ENCODE measurements at places on chromosomes 2 and 18.

DNA sequence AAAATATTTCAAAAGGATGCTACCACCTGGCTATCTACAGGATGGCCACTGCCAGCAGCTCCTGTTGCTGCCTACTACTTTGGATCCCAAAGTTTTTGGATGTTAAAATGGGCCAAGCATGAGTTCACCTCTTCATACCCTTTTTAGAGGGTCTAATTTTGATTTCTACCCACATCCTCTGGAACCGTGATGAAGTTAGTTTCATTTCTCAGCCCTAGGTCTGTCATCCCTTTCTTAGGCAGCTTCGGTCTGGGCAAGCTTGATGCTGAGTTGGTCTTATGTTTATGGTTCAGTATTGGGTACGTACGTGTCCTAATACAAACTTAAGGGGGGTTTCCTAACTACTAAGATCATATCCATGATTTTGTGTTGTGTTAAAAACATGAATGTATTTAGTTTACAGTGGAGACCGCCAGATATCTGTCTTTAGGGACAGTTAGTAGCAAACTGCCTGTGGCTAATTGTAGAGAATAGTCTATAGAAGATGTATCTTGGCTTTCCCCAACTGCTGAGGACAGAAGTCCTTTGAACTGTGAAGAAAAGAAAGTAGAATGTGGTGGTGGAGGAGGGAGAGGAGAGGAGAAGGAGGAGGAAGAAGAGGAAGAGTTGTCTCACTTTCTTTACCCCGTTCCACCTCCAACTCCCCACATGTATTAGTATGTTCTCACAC is 184.9 kb downstream of the UBE2E3 start:
- DNase-seq, result no peak

DNA sequence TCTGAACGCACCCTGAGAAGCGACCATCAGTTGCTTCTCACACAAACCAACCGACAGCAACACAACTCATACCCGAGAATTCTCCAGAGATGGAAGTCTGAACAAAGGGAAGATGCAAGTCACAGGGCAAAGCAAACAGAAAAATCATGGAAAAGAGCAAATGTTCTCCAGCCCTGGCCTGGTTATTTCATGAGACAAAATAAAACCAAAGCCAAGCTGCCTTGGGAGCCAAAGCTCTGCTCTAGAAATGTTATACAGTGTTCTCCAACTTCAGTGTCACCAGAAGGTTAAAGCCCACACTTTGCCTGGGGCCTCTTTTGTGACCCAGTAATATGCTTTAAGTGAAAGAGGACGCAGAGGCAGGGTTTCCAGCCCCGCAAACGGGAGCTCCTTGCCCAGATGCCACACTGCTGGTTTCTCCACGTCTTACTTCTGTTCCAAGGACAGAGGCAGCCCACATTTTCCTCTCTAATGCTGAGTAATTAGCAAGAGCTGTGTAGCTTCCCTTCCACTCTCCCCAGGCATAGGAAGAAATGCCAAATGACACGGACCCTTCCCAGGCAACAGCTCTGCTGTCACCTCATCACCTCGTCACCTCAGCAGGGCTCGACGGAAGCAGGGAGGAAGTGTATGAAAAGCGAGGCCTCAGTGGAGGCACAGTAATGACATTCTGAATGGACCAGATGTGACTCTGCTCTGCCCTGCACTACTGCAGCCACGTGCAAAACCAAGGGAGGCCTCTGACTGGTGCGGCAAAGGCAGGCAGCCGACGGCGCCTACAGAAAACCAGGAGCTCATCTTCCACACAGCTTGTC is 64.7 kb downstream of the FBXO15 start:
- DNase-seq, result no peak

DNA sequence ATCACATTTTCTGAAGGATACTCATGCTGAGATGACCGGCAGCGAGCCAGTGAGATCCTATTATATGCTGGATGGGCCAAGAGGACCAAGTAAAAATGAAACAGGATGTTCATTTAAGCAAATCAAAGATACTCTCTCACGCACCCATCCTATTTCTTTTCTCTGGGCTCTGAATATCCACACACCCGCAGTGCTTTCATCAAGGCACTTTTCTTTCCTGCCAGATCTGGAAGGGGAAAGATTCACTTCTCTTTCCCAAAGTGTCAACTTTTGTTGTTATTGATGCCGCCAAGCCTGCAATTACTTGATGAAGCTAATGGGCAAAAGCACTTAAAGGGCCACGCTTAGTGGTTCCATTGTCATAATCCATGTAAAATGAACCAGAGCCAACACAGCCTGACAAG is 191.9 kb upstream of the CHAC2 start:
- no peak for DNase-seq

DNA sequence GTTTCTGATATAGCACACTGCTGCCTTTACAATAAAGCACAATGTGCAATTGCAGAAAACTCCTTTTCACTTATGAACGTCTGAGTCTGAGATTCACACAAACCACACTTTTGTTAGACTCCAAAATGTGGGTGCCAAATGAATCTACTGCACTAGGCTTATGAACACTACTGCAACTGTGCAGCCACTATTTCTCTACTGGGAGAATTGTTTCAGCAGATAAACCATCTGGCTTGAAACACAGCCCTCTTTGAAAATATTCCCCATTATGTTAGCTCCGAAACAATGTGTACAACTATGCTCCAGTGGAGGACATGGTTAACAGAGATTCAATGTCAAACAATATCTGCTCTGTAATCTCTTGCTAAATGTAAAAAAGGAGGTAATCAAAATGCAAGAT is 188.7 kb upstream of the ZEB2 start:
- no peak for DNase-seq

GRCh38 chr2:39401319-39401718 is 35.8 kb downstream of the MAP4K3 start:
- DNase-seq, result no peak

DNA sequence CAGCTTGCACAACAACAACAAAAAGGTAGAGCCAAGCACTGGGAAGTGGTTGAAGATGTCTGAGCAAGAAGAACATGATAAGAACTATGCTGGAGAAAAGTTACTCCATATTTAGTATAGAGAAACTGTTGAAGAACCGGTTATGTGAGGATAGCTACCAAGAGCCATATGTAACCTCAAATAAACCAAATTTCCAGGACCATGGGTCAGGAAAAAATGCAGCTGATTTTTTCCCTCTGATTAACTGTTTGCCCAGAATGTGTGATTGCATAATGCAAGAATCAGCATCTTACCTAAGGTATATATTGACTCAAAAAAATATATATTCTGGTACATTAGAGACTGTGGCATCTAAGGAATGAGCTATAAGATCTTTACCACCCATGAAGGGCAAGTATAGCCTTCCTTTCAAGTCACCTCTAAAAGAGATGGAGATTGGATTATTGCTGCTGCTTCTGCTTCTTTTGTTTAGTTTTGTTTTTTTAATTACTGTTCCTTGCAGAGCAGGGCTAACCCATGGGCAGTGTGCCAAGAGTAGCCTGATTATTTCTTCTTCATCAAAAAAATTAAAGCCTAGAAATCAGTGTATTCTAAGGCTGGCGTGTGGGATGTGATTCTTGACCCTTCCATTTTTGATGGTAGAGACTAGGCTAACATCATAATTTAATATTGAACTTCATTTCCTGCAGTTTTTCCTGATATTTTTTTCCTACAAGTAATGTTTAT is 76.9 kb upstream of the MAP3K20 start:
- no peak for DNase-seq

- no peak for DNase-seq
Observed at GRCh38 chr2:158685646-158686045, 109.5 kb upstream of the DAPL1 start.

DNA sequence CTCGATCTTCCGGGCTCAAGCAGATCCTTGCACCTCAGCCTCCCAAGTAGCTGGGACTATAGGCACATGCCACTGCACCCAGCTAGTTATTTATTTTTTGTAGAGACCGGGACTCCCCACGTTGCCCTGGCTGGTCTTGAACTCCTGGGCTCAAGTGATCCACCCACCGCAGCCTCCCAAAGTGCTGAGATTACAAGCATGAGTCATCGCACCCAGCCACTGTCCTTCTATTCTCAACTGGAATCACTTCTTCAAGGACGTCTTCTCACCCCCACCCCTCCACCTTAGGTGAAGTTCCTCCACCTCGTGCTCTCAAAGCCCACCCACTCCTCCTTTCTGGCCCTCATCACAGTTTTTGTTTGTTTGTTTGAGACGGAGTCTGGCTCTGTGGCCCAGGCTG is 54.0 kb upstream of the REL start:
- no peak for DNase-seq

DNA sequence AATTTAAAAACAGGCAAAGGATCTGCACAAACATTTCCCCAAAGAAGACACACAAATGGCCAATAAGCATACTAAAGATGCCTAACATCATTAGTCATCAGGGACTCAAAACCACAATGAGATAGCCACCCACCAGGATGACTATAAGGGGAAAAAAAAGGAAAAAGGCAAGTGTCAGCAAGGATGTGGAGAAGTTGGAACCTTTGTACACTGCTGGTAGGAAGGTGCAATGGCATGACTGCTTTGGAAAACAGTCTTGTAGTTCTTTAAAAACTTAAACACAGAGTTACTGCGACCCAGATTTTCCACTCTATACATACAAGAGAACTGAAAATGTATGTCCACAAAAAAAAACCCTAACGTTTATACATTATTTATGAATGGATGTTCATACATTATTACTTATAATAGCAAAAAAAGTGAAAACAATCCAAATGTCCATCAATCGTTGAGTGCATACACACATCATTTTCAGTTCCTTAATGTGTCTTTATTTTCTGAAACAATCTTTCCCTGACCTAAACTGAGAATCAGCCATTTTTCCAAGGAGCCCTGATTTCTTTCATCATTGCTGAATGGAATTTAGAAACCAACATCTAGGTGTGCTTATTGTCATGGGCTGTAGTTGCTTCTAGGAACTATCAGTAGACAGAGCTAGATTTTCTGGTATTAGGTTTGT is 64.7 kb upstream of the TLK1 start:
- DNase-seq, result no peak

- no peak for DNase-seq
Observed at GRCh38 chr2:108388045-108388444, 10.3 kb downstream of the SULT1C4 start.

DNA sequence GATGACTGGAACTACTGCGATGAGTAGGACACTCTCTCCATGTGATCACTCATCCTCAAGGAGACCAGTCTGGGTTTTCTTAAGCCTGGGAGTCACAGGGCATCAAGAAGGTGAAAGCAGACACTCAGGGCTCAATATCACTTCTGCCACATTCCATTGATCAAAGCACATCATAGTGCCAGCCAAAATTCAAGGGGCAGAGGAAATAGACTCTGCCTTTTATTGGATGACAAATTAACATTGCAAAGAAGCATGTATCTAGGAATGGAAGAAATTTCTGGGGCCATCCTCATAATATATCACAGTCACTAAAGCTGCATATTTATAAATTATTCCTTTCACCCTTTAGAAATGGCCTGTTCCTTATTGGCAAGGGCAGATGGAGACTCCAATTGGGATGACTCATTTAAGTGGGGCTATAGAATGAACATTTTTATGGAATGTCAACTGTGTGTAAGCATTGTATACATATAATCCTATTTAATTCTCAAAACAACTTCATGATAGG is 114.8 kb upstream of the CDC42EP3 start:
- no peak for DNase-seq

DNA sequence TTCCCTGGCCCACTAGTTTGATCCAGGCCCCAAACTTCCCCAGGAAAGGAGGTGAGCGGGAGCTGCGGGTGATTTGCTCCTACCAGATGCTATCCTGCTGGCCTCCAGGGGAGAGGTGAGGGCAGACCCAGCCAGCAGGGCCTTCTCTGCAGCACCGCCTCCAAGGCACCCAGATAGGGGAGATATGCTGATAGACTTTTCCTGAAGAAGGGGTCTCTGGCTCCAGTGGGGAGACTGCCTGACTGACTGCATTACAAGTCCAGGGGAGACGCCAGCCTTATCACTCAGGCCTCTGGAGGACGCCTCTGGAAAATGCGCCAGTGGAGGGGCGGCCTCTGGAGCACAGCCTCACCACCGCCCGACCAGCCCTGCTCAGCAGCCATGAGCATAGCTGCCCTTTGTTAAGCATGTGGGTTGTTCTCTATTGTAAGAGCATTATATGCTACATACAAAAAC is 60.6 kb upstream of the SMAD7 start:
- no peak for DNase-seq

GRCh38 chr2:74925361-74925786 is 33.1 kb upstream of the POLE4 start:
- DNase-seq, result no peak

DNA sequence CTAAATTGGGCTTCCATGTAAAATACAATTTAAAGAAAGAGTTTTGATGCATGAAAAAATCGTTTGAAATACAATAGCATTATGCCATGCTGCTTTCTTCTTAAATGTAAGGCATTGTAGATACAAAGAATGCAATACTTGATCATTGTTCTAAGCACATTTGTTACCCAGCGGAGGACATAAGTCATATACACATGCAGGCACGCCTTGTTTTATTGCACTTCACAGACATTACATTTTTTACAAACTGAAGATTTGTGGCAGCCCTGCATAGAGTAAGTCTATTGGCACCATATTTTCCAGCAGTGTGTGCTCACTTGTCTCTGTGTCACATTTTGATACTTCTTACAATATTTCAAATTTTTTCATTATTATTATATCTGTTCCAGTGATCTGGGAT is 345.0 kb downstream of the CLIP4 start:
- no peak for DNase-seq

DNA sequence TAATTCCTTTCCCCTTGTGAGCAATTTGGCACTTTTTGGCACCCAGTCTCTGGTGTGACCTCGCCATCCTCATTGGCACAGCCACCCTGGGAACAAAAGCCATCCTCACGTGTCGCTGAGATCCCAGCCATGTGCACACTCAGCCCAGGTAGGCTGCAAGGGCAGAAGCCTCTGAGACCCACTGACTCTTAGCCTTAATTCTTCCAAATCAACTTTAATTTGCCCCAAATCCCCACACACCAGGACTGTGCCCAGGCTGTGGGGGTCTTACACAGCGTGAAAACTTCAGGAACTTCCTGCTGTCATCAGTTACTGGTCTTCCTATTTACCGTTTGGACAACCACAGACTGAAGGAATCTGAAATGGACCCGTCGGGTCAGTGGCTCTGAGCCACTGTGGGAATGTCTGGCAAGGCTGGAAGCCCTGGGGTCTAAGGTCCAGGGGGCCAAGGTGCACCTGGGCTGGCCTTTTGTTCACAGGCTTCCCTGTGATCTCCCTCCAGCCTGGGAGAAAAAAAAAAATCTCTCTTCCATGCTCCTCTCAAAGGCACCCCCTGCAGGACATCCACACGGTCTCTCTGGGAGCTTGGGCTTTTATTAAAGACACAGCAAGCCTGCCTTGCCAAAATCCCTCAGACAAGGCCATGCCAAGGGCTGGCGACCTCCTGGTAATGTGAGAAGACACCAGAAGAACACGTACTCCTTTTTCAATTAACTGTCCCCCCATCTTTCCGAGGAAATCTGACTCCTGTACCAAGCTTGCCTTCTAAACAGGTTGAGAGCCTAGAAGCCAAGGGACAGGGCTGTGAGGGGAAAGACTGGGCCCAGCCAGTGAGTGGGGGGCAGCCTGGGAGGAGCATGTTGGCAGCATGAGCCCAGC is 42.1 kb upstream of the LAPTM4A start:
- no peak for DNase-seq

- no peak for DNase-seq
Observed at GRCh38 chr2:43832457-43832856, 6.2 kb downstream of the ABCG5 start.

- no peak for DNase-seq
Observed at GRCh38 chr2:10267551-10268465, 34.9 kb upstream of the HPCAL1 start.

GRCh38 chr2:8584174-8585066 is 97.4 kb upstream of the ID2 start:
- DNase-seq, result no peak
